ENCODE measurements at places on chromosomes 7 and 10. TPM values are rescaled to one million over a fixed set of nuclear protein-coding genes. Genes with fewer than 3 reads are reported as not detected.

Gene CALHM3
- not detected for total RNA-seq

DNA sequence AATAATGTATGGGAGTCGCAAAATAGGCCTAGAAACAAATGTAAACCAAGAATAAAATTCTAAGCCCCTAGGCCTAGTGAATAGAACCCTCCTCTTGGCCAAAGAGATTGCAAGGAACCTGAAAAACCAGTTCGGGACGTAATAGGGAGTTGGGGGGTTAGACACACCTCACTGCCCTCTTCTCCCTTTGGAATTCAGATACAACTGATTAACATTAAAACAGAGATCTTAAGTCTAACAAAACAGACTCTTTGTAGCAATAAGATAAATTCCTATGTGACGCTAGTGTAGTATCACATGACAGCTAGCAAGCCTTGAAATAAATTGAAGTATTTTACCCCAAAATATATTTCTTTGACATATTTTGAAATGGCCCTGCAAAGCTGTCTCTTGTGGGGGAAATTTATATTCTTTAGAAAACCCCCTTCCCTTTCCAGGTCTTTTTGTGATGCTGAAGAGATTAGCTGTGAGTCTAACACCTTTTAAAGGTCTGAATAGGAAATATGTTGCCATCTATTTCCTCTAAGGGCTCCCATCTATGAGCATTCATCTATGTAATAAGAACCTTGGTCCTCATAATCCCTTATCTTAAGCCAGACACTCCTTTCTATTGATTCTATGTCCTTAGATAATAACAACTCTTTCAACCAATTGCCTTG is 623.4 kb upstream of the NRG3 start:
- no peak for DNase-seq

Gene CYP2C19
- 0.14 TPM for total RNA-seq

Gene CYP2C9
- not detected for total RNA-seq

GRCh38 chr7:19079066-19079465 is 38.4 kb downstream of the TWIST1 start:
- DNase-seq: no peak

Gene ABCB1
- 68.1 TPM for total RNA-seq

Gene SKIDA1
- total RNA-seq: 1.6 TPM

DNA sequence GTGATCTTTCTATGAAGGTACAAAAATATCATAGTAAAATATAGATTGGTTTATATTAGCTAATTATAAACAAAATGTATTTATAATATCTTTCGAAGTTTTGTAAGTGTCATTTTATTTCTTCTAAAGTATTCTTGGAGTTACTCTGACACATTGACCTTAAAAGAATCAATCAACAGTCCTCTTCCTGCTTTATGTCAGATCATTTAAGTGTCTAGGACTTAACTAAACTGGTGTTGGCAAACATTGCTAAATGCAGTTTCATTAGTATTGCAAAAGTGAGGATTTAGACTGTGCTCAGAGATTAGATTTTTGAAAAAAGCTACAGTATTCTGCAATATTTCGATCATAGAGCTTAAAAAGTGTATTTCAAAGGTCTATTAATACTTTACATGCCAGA is 10.3 kb downstream of the GLCCI1 start:
- DNase-seq: no peak
